Caudate nucleus (tissue), 63 donors: ENCODE measurements at places on chromosomes 3 and 15.

DNA sequence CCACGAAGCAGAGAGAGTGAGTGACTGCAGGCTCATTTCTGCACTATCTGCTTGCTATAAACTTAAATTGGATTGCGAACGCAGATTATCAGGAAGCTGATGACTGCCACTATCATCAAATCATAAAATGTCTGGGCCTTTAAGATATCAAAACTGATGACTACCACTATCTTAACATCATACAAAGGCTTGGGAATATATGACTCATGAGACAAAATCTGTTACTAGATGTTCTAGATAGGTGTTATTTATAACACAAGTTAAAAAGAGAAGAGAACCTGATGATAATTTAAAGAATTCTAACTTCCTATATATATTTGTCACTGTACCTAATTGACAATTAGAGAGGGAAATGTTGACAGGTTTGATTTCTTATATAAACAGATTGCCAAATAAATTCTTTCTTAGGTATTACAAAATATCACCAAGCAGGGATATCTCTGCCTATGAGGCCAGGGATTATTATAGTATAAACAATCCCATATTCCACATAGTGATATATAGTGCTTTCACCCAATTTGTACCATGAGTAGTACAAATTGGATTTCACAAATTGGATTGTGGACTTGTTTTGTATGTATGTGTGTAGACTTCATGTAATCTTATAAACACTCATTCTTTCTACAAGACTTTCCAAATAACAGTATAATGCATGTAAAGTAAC is 1157.2 kb downstream of the ROBO1 start:
- DNase-seq: peak; percentile 32

GRCh38 chr3:178291574-178292370 is 244.5 kb upstream of the KCNMB2 start:
- DNase-seq: no peak

- DNase-seq: no peak
These were observed 56.6 kb upstream of the KLF13 start for GRCh38 chr15:31269816-31270575.

DNA sequence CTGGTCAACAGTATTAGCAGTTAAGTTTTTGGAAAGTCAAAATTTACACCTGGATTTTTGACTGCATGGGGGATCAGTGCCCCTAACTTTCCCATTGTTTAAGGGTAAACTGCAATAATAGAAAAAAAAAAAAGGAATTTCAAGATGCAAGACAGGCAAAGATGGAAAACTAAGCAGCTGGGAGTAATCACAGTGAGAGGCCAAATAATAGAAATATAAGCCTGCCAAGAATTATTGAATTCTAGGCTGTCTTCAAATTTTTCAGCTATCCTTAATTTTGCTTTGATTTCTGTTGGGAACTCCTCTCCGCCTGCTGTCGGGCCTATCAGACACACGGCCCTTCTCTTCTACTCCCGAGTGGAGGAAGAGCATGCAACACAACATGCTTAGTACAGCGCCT is 215.5 kb upstream of the LMCD1 start:
- DNase-seq: no peak

GRCh38 chr15:45594319-45594718 is 7.1 kb downstream of the BLOC1S6 start:
- no peak for DNase-seq

DNA sequence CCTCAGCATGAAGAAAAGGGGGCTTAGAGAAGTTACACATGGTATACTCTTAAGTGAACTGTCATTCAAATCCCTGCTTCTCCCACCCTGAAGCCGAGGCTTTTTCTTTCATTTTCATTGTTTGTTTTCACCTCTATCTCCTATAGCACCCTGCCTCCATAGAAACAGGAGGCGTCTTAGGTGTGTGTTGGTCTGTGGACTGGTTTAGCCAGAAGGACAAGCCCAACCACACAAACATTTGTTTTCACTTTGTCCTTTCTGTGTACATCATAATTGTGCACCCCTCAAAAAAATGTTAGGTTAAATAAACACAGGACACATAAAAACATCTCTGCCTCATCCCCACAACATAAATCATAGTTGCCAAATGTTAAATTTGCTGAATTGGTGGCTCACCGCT is 73.3 kb upstream of the UBE2E2 start:
- no peak for DNase-seq

DNA sequence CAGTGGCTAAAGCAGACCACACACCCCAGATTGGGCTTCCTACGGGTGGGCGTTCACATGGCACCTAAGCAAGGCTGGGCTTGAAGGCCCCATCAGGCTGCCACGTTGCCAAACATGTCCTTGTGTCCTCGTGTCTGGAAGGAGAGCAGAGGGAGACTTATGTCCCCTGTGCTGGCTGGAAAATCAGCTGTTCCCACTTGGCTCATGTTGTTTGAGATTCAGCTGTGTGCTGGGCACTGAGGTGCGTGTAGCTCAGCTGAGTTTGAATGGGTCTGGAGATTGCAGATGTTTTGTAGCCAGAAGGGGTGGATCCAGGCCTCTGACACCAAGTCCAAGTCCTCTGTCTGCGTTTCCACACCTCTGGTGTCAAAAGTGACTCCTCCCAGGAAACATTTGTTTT is 34.6 kb downstream of the RLBP1 start:
- no peak for DNase-seq

GRCh38 chr3:186476541-186476940 is 67.6 kb downstream of the CRYGS start:
- no peak for DNase-seq

DNA sequence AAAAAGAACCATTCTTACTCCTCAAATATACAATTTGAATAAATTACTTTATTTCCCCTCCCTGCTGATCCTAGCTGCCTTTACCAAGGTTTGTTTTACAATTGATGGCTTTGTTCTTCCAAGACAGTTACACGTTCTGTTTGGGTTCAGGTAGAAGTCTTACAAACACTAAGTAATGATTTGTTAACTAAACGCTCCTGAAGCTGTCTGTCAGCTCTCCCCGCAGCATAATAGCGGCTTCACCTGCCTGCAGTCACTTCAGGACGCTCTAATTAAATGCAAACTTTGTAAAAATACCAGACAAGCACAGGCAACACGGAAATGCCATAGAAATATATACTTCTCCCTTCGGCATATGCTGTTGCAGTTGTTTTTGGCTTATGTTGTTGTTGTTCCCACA is 176.4 kb upstream of the MDFIC2 start:
- DNase-seq: no peak

GRCh38 chr3:100833483-100833882 is 124.2 kb downstream of the TFG start:
- DNase-seq: no peak

GRCh38 chr3:28576614-28577200 is 228.1 kb upstream of the AZI2 start:
- no peak for DNase-seq

- no peak for DNase-seq
These were observed 916 bp downstream of the IDH3A start for GRCh38 chr15:78149805-78150751.

DNA sequence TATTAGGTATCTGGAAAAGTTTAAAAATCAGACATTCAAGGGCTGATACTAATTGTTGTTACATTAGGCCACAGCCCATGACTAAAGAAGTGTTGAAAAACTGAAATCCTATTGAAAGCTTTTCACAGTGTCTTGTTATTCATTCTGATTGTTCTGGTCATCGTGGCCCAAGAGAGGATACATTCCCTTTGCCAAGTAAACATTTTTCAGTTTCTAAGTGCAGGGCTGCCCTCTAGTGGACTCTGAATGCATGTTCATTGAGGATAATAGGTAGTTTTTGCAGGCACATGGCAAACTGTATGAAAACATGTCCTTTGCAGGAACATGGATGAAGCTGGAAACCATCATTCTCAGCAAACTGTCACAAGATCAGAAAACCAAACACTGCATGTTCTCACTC is 181.1 kb downstream of the MYRIP start:
- no peak for DNase-seq

- DNase-seq: no peak
These were observed 74.2 kb downstream of the MAGEF1 start for GRCh38 chr3:184637705-184638104.

DNA sequence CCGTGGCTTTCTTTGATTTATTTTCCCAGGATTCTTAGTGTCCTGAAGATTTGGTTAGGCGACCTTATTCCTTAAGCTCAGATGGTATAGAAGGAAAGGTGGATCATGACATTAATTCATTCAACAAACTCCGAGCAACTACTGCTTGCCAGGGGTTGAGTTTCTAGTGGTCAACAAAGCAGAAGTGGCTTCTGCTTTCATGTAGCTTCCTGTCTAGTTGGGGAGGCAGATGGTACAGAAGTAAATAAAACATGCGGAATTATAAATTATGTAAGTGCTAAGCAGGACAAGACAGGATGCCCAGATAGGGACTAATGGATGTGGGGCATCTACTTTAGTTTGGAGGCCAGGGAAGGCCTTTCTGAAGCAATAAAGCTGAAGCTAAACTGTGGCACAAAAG is 15.6 kb downstream of the EEFSEC start:
- DNase-seq: no peak

DNA sequence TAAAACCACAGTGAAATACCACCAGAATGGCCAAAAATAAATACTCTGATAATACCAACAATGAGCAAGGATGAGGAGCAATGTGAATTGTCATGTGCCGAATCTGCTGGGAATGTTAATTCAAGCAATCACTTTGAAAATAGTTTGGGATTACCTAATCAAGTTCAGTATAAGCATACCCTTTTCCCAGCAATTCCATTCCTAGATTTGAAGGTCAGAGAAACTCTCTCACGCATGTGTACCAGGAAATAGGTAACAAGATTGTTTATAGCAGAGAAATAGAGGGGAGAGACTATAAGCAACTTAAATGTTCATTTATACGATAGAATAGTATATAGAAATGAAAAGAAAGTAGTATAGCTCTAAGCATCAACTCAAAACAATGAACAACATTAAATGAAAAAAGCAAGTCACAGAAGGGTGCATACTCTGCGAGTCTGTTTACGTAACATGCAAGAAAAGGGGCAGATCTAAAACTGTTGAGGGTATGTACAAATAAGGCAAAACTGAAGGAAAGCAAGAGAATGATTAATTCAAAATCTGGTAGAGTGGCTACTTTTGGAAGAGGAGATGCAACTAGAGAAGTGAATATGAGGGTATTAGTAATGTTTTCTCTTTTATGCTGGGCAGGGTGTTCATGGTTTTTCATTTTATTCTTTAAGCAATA is 27.4 kb downstream of the TMOD3 start:
- DNase-seq: no peak

DNA sequence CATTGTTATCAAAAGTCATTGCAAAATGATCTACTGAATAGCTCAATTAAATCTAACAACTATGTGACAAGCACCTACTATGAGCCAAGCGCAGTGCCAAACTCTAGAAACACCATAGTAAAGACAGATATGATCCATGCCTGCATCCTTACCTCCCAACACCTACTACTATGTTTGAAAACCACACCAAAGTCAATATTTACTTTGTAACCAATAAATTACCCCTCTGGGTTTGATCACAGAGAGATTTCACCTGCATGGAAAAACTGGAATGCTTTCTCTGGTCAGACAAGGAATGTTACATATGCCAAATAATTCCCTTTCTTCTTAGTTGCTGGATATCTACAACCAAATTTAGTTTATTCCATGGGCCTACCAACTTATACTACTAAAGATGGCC is 422.2 kb downstream of the FHIT start:
- DNase-seq: no peak

DNA sequence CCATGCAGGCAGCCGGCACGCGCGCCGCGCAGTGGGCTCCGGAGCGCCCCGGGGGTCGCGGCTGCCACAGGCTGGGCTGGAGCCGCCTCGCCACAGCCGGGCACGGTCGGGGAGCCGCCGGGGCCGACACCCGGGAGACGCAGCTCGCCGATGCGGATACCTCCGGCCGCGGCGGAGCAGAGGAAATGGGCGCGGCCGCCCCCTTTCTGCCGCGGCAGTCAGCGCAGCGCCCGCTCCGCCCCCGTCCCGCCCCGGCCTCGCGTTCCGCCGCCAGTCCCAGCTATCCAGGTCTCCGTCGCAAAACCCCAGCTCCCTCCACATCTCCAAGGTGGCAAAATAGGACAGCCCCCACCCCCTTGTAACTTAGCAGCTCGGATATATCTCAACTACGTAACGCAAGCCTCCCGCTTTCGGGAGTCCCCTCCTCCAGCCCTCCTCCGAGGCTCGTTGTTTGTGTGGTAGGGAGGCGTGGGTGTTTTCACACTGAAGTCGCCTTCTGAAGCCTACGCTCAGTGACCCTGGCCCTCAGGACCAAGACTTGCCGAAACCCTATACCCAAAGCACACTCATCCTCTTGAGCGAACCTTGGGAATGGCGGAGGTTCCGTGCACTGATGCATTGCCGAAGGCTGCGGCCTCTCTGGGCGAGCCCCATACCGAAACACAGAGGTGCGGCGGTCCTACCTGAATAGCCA is at the start of gene SH3BP5:
Gene SH3BP5, minus strand, starts transcription at position 182 of the 694 bp plus-strand sequence. Its CDS starts 178 bp downstream, at position 4.
- DNase-seq: peak; percentile 66

GRCh38 chr3:14810070-14810791 is 8.5 kb upstream of the FGD5 start:
- DNase-seq: no peak

GRCh38 chr3:46359733-46360493 is 6.0 kb downstream of the CCR2 start:
- DNase-seq: no peak

- no peak for DNase-seq
These were observed 81.8 kb downstream of the HMG20A start for GRCh38 chr15:77502379-77503095.

DNA sequence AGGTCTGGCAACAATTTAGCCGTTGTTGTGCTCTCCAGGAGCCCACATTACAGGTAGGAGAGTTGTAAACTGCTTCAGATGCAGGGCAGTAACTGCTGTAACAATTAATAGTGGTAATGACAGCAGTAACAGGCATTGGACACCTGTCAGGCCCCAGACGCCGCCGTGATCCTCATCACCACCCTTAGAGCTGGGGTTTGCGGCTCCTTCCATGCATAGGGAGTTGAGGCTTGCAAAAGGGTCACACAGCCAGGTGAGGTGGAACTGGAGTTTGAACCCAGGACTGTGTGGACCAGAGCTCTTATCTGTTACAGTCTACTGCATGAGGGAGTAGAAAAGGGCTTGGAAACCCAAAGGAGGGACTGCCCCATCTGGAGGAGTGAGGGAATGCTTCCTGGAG is 26.8 kb upstream of the NR2C2 start:
- no peak for DNase-seq

GRCh38 chr15:76553102-76553501 is 216.5 kb downstream of the ISL2 start:
- DNase-seq: no peak

- DNase-seq: no peak
These were observed 33.5 kb upstream of the ST6GAL1 start for GRCh38 chr3:186896875-186897274.

DNA sequence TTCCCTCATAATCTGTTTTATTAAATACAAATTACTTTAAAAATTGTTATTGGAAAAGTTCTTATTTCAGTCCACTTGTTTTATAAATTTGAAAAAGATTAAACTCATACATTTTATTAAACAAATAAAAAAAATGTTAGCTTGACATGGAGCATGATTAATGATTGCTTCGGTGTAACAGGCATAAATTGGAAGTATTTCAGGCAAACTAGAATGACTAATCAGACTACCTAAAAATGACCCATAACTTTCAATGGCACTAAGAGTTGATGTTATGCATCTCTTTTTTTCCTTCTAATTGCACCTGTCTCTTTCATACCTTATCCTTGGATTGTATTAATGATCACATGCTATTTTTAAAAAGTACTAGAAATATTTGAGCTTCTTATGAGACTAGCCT is 343.3 kb downstream of the ZNF385D start:
- no peak for DNase-seq
